ENCODE measurements at places on chromosomes 5 and 9.

DNA sequence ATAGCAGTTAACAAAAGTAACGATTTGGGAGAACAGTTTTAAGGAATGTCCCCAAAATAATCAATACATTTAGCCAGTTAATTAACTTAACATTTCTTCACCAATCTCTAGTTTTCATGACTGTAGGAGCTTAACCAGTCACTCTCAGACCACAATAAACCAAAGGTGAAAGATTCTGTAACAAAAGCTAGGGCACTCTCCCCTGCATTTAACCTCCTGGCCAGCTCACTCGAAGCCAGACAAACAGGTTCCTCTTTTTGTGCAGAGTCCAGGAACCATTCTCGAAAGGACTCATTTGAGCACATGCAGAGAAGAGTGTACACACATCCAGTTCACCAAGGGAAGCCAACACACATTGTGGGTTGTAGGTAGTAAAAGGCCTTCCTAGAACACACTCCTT is 6.5 kb downstream of the IL7R start:
- no peak for DNase-seq

DNA sequence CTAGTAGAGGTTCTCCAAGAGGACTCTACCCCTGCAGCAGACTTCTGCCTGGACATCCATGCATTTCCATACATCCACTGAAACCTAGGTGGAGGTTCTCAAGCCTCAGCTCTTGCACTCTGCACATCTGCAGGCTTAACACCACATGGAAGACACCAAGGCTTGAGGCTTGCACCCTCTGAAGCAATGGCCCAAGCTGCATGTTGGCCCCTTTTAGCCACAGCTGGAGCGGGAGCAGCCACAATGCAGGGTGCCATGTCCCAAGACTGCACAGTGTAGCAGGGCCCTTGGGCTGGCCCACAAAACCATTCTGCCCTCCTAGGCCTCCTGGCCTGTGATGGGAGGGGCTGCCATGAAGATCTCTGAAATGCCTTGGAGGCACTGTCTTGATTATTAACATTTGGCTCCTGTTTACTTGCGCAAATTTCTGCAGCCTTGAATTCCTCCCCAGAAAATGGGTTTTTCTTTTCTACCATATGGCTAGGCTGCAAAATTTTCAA is 123.2 kb upstream of the VCAN start:
- no peak for DNase-seq

DNA sequence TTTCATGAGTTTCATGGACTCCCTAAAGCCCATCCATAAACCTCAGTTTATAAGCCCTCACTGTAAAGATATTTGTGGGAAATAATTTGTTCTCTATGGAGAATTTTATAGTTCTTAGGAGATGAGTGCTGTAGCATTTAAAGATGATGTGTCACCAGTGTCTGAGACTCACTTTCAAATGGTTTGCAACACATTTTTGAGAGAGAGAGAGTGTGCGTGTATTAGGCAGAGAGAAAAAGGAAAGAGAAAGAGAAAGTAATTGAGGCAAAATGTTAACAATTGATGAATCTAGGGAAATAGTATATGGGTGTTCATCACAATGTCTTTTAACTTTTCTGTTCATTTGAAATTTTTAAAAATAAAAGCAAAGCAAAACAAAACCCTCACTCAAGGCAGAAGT is 479.0 kb downstream of the ZSWIM6 start:
- DNase-seq: no peak

GRCh38 chr9:138082918-138083636 is 205.5 kb downstream of the CACNA1B start:
- no peak for DNase-seq

DNA sequence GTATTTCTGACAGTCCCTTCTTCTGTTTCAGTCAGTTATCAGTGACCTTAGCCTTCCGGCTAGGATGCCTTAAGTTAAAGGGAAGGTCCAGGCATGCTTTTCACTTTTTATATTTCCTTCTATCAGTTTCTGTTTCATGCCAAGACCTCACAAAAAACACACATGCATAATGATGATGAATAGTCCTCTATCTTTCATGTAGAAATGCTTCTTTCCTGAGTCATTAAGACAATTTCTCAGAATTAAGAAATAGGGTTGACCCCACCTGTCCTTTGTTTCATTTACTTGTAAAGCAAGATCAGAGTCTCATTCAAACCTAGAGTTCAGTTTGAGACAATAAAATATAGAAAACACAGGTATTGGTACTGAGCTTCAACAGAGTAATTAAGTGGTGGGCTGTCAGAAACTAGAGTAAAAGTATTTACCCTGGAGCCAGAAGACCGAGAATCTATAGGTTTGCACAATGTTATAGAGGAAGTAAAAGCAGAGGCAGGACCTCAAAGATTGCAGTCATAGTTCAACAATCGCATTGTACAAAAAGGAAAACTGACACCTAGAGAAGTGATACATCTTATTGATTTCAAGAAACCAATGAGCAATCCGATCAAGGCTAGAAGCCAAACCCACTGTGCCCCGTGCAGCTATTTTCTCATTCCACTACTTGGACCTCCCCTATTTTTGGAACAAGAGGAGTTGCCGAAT is 118.7 kb upstream of the PUM3 start:
- no peak for DNase-seq

Measured in femur (tissue), 1 donor.